Activated CD8-positive, alpha-beta T cell treated with anti-CD3 and anti-CD28 coated beads, Interleukin-2, amount 10 ng/mL, durations not matched to agents 7 days and 5 days (primary cell): ENCODE measurements at places on chromosomes 5 and 9. TPM values are rescaled to one million over a fixed set of nuclear protein-coding genes. Genes with fewer than 3 reads are reported as not detected.

GRCh38 chr5:16312785-16313184 lies 133.2 kb upstream of the MARCHF11 start:
- DNase-seq: no peak

- no peak for DNase-seq
Observed at GRCh38 chr5:128799945-128800344, 165.3 kb upstream of the SLC27A6 start.

DNA sequence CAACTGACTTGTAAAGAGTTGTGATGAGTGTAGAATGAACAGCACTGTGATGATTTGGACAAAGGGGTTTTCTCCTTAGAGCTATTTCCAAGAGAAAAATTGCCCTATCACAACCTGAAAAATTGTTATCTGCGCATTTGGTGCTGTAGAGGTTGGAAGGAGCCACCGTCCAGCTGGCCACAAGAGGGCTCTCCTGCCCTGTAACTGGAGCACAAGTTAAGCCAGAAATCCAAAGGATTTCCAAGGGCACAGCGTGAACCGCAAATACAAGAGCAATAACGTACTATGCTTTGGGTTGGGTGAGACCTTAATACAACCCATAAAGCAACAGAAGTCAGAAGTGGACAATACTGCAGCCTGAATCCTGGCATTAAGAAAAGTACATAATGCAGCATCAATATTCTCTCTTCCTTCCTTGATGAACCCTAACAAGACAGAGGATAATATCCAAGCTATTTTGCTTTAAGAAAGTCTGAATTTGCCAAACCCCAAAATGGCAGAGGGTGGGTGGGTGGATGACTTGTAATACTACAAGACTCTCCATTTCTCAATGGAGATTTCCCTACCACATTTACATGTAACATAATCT lies 56.8 kb upstream of the SMIM32 start:
- DNase-seq: no peak

DNA sequence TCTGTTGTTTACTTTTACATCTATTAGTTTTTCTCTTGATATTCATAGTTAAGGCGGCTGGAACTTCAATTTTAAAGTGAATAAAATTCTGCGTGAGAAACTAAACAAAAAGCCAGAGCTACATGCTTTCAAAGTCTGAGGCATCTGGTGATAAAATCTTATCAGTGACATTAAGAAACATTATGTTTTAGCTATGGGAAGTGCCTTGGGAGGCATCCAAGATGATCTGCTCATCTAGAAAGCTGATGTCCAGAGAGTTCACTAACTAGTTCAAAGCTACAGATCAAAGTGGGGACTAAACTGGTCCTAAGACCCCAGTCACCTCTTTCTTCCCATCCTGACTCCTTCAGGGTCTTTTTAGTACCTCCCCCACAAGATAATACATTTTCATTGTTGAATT lies 37.2 kb downstream of the MRPS27 start:
- no peak for DNase-seq

DNA sequence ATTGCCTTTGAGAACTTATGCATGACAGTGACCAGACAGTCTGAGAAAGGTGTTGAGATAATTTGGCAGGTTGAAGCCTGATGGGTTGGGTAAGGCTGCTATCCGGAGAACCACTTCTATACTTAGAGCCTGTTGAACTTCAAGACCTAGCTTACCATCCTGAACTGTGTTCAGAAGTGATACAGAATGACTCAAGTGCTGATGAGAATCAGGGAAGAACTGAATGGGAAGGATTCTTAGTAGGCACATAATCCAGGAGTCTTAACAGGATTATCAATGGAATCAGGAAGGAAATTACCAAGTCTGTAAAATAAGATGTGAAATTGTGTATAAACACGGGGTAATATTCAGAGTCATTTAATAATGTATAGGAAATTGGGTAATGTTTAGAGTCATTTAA lies 9.0 kb upstream of the PAPPA start:
- no peak for DNase-seq

- DNase-seq: no peak
Observed at GRCh38 chr5:105033637-105034400, 1471.2 kb upstream of the NUDT12 start.

GRCh38 chr5:65127161-65127901 lies 354.4 kb downstream of the ADAMTS6 start:
- no peak for DNase-seq

DNA sequence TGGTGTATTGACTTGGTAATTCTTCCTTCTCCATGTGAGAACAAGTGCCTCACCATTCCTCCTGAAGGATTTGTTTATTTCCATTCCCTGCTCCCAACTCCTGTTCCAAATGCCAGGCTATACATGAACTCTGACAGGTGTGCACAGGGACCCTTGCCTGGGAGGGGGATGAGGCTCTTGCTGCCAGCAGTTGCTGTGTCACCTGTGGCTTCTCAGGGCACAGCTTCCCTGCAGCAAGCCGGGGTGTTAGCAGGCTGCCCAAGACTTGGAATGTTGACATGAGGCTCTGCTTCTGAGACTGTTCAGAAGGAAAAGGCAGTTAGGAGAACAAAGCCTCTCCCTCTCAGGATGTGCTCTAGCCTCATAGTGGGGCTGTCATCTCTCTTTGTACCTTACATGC lies 131.3 kb downstream of the DOCK2 start:
- no peak for DNase-seq

GRCh38 chr5:21774281-21774680 lies 1078.9 kb downstream of the CDH12 start:
- DNase-seq: no peak

DNA sequence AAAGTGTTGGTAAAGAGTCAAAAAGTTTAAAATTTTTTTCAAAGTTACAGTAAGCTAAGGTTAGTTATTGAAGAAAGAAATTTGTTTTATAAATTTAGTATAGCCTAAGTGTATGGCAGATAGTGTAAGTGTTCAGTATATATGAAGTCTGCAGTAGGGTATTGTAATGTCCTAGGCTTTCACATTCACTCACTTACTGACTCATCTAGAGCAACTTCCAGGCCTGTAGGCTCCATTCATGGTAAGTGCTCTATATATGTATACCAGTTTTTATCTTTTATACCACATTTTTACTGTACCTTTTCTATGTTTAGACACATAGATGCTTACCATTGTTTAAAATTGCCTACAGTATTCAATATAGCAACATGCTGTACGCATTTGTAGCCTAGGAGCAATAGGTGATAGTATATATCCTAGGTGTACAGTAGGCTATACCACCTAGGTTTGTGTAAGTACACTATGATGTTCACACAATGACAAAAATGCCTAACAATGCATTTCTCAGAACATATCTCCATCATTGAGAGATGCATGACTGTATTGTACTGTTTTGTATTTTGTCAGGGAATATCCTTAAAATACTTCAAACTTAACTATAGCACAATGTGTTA lies 38.5 kb downstream of the CYSTM1 start:
- no peak for DNase-seq

GRCh38 chr9:97840521-97840920 lies 12.5 kb upstream of the FOXE1 start:
- DNase-seq: no peak

Gene BHMT
- not detected for total RNA-seq

Gene PSD2
- not detected for total RNA-seq

Gene ZNF354C
- total RNA-seq: 7.5 TPM

Gene ERAP2
- total RNA-seq: 93.0 TPM

Gene SNCAIP
- total RNA-seq: not detected

Gene ISL1
- total RNA-seq: not detected
